ENCODE measurements at places on chromosomes 16 and 17. TPM values are rescaled to one million over a fixed set of nuclear protein-coding genes. Genes with fewer than 3 reads are reported as not detected.
A peak's percentile ranks its signal among the peaks of the same experiment; 100 is the strongest.

PRKAR1A gene
- 252 TPM for total RNA-seq

NLRC5 gene
- total RNA-seq = 256 TPM

GRCh38 chr16:82396509-82396908 lies 226.5 kb upstream of the MPHOSPH6 start:
- no peak for DNase-seq

- DNase-seq = peak; percentile 70
These were observed 14.4 kb upstream of the MEAK7 start for GRCh38 chr16:84518804-84519341.

- no peak for DNase-seq
These were observed 6.0 kb upstream of the KRT38 start for GRCh38 chr17:41446806-41447205.

DNA sequence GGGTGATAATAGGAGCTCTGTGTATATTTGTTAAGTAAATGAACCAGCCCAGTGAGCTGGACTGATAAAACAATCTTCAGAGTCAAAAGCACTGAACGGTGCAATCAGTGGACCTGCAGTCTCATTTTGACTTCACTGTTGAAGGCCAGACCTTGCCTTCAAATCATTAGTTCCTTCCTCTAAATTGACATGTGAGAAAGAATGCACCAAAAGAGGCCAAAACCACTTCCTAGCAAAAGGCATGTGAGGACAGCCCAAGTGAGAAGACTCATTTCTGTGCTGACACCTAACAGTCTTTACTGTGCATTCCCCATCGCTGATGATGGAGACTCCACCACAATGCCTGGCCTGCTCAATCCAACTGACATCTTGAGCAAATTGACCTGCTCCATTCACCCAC lies 10.6 kb downstream of the GTF3C1 start:
- no peak for DNase-seq

- DNase-seq = no peak
These were observed 451.9 kb downstream of the SLC39A11 start for GRCh38 chr17:72640415-72641165.

DNA sequence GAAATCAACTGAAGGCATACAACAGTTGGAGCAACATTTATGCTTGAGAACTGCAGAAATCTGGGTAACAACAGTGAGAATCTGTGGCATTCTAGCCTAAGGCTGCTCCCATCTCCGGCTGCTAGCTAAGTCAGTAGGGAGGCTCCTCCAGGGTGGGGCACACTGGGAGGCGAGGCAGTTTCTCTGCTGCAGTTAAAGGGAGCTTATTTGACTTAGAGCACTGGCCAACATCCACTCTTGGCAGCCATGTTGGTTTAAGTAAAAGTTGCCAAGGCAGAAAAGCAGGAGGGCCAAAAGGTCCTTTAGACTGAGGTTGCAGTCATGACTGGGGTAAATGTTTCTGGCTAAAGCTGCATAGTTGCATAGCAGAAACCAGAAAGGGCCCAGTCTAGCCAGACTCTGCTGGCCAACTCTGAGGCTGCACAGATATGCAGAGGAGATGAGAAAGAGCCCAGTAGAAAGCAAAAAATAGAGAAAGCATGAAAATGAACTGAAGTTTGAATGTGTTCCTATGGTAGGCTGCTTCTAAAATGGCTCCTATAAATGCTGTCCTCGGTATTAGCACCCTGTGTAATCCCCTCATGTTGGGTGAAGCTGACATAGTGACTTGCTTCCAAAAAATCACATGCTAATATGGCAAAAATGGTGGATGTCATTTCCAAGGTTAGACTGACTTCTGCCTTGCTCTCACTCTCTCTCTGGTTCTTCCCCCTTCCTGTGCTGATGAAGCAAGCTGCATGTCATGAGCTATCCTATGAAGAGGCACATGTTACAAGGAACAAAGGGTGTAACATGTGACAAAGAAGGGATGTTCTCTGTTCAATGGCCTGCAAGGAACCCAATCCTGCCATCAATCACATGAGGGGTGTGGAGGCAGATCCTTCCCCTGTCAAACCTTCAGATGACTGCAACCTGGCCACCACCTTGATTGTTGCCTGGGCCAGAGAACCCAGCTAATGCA lies 3.7 kb upstream of the C16orf78 start:
- no peak for DNase-seq
